Liver (tissue), 10 donors: ENCODE measurements at places on chromosomes 1 and 21. TPM values are rescaled to one million over a fixed set of nuclear protein-coding genes. Genes with fewer than 3 reads are reported as not detected.

The S100A5 gene
- not detected for total RNA-seq

The PHTF1 gene
- 9.4 TPM for total RNA-seq

DNA sequence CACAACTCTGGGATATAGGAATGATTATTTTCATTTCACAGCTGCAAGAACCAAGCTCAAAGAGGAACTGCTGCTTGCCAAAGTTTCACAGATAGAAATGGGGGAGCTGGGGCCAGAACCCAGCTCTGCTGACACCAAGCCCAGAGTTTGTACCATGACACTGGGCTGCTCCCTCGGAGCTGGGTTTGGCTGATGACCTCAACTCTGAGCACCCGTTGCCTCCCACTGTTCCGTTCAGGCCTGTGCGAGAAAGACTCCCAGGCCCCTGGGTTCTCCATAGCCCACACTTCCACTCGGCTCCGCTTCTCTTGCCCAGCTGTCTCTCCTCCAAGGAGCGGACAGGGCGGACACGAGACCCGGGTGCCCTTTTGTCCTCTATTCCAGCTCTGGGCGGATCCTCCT, 55.2 kb downstream of the NGF start:
- DNase-seq = no peak

DNA sequence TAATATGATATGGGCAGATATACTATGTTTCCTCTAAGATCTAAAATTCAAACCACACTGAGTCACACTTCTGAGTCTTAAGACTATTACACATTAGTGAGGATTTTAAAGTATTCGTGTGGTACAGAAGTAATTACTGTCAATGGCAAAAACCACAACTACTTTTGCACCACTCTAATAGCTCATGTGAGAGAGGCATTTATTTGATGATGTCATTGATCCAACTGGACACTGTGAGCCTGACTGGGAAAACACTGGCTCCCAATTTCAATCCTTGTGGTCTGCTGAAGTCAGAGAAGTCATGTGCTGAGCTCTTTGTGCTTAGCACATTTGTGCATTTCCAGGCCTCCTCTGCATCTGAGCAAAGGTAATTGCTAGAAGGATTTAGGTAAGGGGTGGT, 377.8 kb downstream of the USH2A start:
- DNase-seq = no peak

The MFSD2A gene
- 0.37 TPM for total RNA-seq

DNA sequence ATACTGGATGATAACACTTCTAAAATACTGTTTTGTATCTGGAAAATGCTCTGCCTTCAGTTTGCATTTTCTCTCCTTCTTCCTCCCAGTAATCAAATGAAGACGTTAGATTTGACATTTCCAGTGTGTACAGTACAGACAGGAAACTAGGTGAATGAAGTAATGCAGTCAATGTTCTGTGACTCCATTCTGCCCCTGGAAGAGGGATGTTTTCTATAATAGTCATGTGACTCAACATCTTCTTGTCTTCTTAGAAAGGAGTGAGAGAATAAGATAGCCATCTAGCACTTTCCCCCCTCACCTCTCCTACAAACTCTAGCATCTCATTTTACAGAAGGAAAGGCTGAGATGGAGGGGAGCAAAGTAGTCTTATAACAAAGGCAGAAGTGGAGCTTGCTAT, 77.6 kb downstream of the DDR2 start:
- no peak for DNase-seq
